Glutamatergic neuron (in vitro differentiated cells): ENCODE measurements at places on chromosomes 5 and 9.

DNA sequence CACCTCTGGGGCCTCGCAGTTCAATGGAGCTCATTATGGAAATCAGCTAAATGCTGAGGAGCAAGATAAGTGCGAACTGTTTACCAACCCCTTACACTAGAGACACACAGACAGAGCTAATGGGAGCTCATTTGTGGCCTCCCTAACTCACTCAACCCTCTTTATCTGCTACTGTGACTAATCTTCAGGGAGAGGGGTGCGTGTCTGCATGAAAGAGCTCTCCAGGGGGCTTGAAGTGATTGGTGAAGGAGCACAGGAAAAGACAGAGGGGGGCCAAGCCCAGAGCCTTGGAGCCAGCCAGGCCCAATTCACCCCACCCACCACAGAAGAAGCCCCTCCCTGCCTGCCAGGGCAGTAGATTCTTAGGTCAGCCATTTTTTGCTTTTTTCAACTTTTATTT is 466.8 kb upstream of the BRINP1 start:
- peak; percentile 69 for DNase-seq

GRCh38 chr9:92097997-92098482 is 17.2 kb downstream of the SPTLC1 start:
- DNase-seq: peak; percentile 47

DNA sequence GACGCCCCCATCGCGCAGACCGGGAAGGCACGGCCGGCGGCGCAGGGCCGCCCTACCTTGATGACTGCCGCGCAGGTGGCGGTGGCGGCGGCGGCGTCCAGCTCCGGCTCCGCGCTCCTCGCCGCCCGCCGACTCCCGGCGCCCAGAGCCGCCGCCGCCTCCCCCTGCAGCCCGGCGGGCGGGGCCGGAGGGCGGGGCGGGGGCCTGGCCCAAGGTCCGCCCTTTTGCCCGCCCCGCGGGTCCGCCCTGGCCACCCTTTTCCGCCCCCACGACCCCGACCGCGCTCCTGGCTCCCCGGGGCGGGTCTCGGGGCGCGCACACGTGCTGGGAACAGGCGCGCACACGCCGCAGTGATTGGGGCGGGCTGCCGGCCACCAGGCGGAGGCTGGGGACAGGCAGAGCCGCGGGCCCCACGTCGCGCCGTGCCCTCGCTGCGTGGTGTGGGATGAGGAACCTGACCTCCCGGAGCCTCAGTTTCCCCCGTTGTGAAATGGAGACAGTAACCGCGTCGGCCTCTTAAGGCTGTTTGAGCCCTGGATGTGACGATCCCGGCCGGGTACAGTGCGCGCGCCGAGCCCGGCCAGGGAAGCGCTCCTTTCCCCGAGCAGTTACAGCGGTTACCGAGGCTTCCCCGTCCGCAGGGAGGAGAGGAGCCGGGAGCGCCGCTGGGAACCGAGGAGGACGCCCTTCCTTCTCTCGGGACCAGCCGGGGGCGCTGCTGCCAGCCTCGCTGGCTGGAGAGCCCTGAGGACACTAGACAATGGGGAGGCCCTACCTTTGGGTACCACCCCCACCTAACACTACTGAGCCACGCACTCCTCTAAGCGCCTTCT is at the start of gene CORO2A:
Gene CORO2A, minus strand, starts transcription at position 135 of the 833 bp plus-strand sequence. CDS start 34,977 bp downstream, outside the sequence.
- peak; percentile 83 for DNase-seq

DNA sequence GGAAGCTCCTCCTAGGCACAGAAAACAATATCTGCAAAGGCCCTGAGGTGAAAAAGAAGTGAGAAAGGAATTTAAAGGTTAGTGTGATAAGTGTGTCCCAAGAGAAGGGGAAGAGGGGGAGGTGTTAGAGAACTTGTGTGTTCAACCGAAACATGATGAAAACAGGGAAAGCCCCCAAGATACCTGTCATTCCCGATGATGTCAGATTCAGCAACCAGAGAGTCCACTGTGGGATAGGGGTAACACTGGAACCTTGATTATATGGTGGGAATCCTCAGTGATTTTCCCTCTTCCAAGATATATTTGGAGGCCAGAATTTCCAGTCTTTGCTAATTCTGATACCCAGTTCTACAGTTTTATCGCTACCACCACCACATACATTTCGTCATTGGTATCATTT is 15.5 kb upstream of the BNC2 start:
- no peak for DNase-seq

- DNase-seq: no peak
Measured at GRCh38 chr5:115375893-115376292, 79.4 kb upstream of the CCDC112 start.
